ENCODE measurements at places on chromosomes 4 and X.

DNA sequence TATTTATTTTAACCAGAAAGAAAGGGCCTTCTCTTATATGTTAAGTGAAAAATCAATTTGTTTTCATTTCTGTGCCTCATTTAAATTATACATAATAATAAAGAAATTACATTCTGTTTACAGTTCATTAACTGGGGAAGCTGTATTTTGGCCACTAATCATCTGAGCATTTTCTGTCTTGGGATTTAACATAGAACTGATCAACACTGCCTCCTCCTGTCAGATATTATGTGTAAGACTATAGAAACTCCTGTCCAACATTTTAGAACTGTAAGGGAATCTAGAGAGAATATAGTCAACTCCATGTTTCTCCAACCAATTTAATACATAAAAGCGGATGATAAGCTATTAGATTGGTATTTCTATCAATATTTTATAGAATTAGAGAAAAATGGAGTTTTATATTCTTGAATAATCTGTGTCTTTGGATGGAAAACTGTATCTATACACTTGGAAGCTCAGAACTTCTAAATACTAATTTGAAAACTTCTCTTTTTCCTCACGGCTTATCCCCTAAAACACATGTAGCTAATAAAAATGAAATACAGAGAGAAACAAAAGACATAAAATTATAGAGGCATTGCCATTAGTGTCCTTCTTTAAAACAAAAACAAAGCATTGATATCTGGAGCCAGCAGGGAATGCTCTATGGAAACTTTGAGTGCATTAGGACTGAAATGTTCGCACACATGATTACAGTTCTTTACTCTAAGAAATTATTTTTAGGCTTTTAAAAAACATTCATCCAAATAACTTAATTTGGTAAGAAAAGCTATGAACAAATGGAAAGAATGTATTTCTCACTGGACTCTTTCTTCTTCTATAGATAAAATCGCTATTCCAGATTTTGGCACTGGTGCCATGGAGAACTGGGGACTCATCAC lies 33.1 kb downstream of the ENPEP start:
- no peak for DNase-seq

GRCh38 chrX:70423936-70424675 lies 992 bp downstream of the GDPD2 start:
- no peak for DNase-seq

- DNase-seq, result no peak
Measured at GRCh38 chr4:80306260-80306659, 29.3 kb upstream of the CFAP299 start.

DNA sequence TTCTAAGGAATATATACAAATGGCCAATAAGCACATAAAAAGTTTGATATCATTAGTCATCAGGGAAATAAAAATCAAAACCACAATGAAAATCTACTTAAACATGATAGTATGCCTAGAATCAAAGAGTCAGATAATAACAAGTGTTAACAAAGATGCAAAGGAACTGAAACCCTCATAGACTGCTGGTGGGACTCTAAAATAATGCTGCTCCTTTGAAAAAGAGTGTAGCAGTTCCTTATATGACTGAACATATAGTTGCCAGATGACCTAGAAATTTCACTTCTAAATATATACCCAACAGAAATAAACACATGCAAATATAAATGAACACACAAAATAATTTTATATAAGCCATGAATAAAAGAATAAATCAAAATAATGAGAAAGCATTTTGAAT lies 205.1 kb upstream of the CTSO start:
- DNase-seq, result no peak

GRCh38 chr4:160213366-160213765 lies 1110.5 kb downstream of the RAPGEF2 start:
- DNase-seq, result no peak

- no peak for DNase-seq
Measured at GRCh38 chrX:111652719-111653118, 28.3 kb upstream of the ALG13 start.

DNA sequence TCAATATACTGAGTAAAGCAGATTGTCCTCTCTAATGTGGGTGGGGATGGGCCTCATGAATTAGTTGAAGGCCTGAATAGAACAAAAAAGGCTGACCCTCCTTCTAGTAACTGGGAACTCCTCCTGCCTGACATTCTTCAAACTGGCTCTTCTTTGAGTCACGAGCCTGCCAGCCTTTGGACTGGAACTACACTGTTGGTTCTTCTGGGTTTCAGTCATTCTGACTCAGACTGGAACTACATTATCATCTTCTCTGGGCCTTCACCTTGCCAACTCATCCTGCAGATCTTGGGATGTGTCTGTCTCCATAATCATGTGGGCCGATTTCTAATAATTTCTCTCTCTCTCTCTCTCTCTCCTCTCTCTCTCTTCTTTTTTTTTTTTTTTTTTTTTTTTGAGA lies 26.9 kb upstream of the CT47C1 start:
- DNase-seq, result no peak

GRCh38 chrX:109709129-109709631 lies 23.9 kb downstream of the ACSL4 start:
- DNase-seq, result no peak

- no peak for DNase-seq
Measured at GRCh38 chr4:36303426-36304137, 22.2 kb downstream of the DTHD1 start.

- no peak for DNase-seq
Measured at GRCh38 chrX:150599226-150599625, 30.8 kb downstream of the MTM1 start.

- no peak for DNase-seq
Measured at GRCh38 chr4:92099861-92100260, 203.9 kb upstream of the GRID2 start.

DNA sequence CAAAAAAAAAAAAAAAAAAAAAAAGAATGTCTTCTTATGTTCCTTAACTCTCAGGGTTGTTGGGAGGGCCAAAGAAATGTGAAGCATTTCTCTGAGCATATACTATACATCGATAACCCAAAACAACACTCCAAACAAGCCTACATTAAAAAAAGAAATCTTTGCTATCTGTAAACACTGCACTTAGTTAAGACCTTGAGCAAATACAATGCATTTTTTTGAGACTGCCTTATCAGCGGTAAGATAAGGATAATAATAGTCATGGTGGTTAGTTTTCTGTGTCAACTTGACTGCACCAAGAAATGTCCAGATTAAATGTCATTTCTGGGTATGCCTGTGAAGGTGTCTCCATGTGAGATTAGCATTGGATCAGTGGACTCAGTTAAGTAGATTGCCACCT lies 541.9 kb downstream of the PACRGL start:
- DNase-seq, result no peak

- DNase-seq, result no peak
Measured at GRCh38 chrX:145716226-145716625, 101.4 kb upstream of the SLITRK2 start.

- no peak for DNase-seq
Measured at GRCh38 chr4:182569561-182569960, 326.4 kb downstream of the TENM3 start.

DNA sequence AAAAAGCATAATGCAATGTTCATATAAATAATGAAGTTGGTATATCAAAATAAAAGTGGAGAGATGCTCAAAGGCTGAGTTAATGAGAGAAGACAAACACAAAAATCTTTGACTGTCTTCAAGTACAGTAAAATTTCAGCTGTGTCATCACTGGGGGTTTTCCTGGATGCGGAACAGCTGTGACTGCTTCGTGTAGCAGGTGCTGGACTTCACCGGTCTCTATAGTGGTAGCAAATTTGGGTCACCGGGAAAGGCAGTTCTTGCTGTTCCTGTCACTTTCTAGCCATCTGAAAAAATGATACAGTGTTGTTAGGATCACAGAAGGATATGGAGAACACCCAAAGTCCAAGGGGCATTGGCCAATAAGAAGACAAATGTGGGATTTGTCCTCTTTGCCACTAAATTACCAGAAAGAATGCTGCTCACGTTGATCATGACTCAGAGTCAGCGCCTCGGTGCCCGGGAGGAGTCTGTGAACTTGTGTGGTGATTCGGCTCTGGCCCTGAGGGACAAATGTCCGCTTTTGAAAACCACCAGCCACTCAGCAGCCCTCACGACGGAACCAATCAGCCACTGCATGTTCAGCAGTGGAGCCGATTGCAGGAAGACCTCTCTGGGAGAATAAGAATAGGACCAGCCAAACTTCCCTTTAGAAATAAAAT lies 230.1 kb upstream of the FAT1 start:
- no peak for DNase-seq

DNA sequence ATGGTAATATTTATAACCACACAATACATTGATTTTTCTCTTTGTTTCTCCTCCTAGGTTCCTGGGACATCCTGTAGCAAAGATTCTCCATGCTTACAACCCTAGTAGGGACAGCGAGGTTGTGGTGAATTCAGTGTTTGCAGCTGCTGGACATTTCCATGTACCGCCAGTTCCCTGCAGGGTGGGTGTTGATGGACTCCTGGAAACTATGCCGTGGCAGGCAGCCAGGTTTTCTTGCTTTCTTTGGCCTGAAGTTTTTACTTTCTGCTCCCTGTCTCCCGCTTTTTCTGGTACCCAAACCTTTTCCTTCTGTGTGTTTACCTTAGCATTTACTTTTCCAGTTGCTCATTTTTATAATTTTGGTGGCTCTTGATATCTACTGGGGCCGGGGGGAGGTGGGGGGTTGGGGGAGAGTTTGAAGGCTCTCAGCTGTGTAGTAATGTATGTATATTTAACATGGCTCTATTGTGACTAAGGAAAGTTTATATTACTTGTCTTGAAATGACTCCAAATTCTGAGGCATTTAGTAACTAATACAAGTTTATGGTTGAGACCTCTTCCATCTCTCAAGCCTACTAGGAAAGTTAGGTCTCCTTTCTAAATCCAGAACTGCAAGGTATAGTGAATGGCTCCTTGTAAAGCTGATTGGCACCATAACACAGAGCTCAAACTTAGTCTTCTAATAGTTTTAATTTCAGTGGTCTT lies 89.7 kb downstream of the TMEM131L start:
- DNase-seq, result no peak

GRCh38 chr4:4506961-4507360 lies 34.9 kb downstream of the STX18 start:
- no peak for DNase-seq

DNA sequence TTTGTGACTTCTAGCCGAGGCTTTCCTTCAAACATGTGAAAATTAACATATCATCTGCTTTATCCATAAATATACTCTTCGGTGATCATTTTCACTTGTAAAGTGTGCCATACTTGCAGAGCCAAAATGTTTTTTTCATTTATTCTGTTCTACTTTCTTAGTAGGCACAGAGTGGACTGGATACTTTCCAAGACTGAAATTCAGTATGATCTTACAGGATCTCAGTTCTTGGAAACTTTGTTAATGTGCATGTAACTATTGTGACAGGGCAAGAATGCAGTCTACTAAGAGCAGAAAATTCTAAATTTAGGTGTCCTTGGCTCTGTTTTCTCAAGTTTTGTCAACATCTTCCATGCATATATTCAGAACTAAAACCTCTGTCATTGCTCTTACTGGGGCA lies 284.9 kb downstream of the TEX13A start:
- no peak for DNase-seq

- no peak for DNase-seq
Measured at GRCh38 chr4:23835774-23836478, 53.9 kb downstream of the PPARGC1A start.

- no peak for DNase-seq
Measured at GRCh38 chr4:81620442-81620841, 148.7 kb upstream of the RASGEF1B start.

- DNase-seq, result no peak
Measured at GRCh38 chr4:162241857-162242256, 78.1 kb upstream of the FSTL5 start.

- no peak for DNase-seq
Measured at GRCh38 chr4:84035568-84035967, 463.5 kb downstream of the NKX6-1 start.

- DNase-seq, result no peak
Measured at GRCh38 chr4:42995343-42995944, 102.9 kb downstream of the GRXCR1 start.

GRCh38 chrX:71096760-71097032 lies 1.0 kb downstream of the FOXO4 start:
- DNase-seq, result no peak

DNA sequence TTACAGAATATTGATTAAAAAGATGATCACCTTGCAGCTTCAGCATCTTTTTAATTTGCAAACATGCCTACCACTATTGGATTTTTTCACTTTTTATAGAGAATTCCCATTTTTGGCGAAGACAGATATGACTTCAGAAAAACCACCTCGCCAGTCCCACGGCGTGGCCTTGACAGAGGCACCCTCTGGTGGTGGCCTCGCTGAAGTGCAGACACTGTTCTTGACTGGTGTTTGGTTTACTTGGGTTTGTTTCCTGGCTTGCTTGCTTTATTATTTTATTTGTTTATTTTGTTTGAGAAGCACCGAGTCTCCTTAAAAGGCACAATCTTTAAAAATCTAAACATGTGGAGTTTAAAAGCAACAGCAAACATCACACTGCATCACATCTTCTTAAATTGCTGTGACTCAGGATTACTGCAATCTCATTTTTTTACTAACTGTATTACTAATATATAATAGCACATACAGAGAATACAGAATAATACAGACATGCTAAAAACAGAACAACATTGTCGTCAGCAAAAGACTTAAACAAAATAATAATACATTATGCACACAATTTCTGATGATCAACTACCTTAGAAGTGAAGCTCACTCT lies 13.1 kb upstream of the AMTN start:
- DNase-seq, result peak; percentile 9

- no peak for DNase-seq
Measured at GRCh38 chrX:148580016-148580415, 79.6 kb downstream of the AFF2 start.

GRCh38 chrX:2458309-2458708 lies 42.5 kb downstream of the DHRSX start:
- DNase-seq, result no peak

- DNase-seq, result no peak
Measured at GRCh38 chrX:18966624-18967023, 17.3 kb downstream of the PHKA2 start.

DNA sequence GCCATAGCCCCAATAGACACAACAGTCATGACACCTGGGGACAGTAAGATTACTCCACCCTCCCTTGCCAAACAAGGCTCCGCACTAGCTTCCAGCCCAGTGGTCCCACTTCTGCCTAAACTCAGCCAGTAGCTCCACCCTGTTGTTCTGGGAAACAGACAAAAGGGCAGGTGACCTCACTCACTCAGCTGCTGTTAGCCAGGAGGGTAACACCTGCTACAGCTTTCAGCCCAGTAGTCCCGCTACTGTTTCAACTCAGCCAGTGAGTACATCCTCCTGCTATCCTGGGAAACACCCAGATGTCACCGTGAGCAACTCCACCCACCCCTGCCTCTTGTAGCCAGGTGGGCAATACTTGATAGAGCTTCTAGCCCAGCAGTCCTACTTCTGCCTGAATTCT lies 162.7 kb upstream of the CPXCR1 start:
- no peak for DNase-seq

- DNase-seq, result no peak
Measured at GRCh38 chr4:179750374-179750773, 2308.1 kb upstream of the AGA start.

GRCh38 chr4:173289353-173289727 lies 44.8 kb downstream of the HMGB2 start:
- no peak for DNase-seq

- no peak for DNase-seq
Measured at GRCh38 chr4:95249426-95250021, 299.2 kb downstream of the UNC5C start.

Measured in activated CD8-positive, alpha-beta memory T cell treated with anti-CD3 and anti-CD28 coated beads for 4 hours (primary cell).